ENCODE measurements at places on chromosomes 5 and 9. TPM values are rescaled to one million over a fixed set of nuclear protein-coding genes. Genes with fewer than 3 reads are reported as not detected.

Gene HSPA5
- 89.9 TPM for total RNA-seq

DNA sequence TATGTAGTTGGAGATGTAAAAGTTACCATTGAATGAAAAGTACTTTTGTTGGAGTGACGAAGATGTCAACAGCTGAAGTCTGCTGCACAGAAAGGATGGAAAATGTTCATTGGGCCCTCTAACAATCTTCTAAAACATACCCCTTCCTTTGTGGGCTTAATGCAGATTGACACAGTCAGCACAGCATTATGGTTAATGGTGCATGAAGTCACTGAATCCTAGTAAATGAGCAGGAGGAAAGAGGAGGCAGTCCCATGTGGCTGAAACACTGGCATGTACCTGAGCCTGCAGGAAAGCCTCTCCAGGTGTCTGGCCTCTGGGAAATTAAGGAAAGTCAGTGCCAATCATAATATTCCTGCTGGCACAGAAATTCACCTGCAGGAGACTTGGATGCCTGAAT is 153.8 kb downstream of the ARL15 start:
- DNase-seq, result no peak

Gene FGF18
- 5.5 TPM for total RNA-seq

DNA sequence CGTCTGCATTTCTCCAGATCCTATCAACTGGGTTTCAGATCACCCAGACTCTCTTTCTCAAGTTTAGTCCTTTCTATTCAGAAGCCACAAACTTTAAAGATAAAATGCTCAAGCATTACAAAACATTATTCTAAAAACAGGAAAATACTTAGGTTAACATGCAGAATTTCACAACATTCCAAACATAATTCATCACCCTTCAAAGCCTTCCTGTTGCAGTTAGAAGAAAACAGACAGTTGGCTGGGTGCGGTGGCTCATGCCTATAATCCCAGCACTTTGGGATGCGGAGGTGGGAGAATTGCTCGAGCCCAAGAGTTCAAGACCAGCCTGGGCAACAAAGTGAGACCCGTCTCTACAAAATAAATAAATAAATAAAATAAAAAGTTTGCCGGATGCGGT is 7.7 kb upstream of the OCLN start:
- DNase-seq, result no peak

- peak; percentile 88 for DNase-seq
Measured at GRCh38 chr5:143051244-143052058, 281.3 kb downstream of the ARHGAP26 start.

Gene N4BP3
- 4.6 TPM for total RNA-seq

Gene OTULINL
- total RNA-seq, result 7.5 TPM

GRCh38 chr5:165781738-165782137 is 2276.3 kb downstream of the MAT2B start:
- DNase-seq, result no peak

- no peak for DNase-seq
Measured at GRCh38 chr5:57955511-57955910, 472.9 kb upstream of the ACTBL2 start.

DNA sequence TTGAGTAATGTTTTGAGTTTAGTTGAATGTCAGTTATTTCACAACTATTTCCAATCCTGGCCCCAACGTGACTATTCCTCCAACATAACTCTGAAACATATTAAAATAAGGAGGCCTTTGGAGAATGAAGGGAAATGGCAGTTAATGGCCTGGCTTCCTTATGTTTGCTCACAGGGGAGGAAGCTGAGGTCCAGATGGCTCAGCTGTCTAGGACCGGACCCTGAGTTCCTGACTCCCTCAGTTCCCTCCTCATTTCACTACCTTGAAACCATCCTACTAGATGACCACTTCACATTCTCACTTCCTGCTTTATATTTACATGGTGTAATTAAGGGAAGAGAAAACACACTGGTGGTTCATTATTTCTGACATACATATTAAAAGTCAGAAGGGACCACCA is 6.6 kb downstream of the OTULINL start:
- DNase-seq, result no peak

Gene IL9
- total RNA-seq, result not detected

- no peak for DNase-seq
Measured at GRCh38 chr9:101098392-101098791, 69.9 kb downstream of the PLPPR1 start.

DNA sequence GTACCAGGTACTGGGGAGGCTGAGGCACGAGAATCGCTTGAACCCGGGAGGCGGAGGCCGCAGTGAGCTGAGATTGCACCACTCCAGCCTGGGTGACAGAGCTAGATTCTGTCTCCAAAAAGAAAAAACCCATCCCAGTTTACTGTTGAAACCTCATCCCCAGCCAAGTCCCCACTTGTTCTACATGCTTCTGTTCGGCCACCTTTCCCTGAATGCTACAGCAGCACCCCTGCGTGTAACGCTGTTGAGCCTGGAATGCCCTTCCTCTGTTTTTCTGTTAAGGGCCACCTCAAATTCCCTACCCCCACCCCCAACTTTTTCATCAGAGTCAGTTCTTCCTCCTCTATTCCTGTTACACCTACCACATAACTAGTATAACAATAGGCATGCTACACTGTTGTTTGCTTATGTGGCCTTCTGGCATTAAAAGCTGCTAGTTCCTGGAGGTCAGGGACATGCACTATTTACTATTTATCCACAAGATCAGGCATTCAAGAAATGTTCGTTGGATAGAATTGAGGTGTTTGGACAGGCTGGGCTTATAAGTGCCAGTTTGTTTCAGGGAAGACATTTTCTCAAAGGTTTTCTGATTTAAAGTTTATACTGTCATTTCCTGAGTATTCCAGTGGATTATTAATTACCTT is 47.1 kb upstream of the C5orf47 start:
- no peak for DNase-seq

DNA sequence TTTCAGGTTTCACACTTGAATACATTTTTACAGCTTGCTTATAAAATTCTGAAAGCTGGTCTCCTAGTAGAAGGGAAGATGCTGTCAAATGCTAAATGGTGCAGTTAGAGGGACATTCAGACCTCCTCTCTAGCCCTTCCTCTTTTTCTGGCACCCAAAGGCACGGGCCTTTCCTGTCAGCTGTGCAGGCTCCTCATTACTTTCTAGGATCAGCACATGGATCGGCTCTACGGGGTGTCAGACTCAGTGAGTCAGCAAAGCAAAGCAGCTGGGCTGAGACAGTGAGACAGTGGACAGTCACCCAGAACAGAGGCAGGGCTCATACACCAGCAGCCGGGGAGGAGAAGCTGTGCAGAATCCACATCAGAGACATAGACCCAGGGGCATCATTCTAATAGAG is 80.0 kb upstream of the TNC start:
- no peak for DNase-seq

DNA sequence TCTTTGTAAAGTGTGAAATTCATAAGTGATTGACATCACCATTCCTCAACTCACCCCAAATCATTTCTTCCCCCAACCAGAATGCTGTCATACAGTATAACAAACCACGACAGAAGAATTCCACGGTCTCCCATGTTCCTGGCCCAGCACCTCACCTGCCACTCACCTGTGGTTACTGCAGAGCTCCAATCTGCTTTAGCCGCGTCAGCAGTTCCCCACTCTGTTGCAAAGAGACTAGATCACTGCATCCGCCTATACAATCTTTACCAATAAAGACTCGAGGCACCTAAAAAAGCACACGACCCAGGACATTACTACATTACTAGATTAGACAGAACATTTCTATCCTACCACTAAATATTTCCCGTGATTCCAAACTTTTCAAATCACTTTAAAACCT is 6.2 kb downstream of the GLRX start:
- DNase-seq, result no peak

DNA sequence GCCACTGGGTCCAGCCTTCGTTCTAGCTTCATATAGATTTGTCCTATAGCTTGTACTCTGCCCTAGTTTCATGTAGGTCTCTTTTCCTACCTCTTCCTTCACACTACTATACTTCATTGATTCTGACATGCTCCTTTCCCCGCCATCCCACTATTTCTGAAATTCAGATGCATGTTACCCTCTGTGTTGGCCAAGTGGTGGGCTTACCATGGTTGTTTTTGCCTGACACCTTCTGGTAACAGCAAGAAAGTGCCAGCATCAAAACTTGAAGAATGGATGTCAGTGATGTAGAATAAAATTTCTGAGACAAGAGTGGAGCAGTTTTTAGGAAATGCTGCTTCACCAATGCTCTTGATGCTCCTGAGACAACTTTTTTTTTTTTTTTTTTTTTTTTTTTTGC is 19.5 kb upstream of the SERINC5 start:
- no peak for DNase-seq

Gene GLDC
- 1.3 TPM for total RNA-seq

GRCh38 chr9:134341306-134341705 is 15.1 kb downstream of the RXRA start:
- no peak for DNase-seq

Gene STOM
- 139 TPM for total RNA-seq

Gene FUBP3
- total RNA-seq, result 37.9 TPM

Gene ZNF782
- total RNA-seq, result 9.4 TPM

All from skin of body (tissue), 3 donors.